ENCODE measurements at places on chromosomes 7 and 10.

DNA sequence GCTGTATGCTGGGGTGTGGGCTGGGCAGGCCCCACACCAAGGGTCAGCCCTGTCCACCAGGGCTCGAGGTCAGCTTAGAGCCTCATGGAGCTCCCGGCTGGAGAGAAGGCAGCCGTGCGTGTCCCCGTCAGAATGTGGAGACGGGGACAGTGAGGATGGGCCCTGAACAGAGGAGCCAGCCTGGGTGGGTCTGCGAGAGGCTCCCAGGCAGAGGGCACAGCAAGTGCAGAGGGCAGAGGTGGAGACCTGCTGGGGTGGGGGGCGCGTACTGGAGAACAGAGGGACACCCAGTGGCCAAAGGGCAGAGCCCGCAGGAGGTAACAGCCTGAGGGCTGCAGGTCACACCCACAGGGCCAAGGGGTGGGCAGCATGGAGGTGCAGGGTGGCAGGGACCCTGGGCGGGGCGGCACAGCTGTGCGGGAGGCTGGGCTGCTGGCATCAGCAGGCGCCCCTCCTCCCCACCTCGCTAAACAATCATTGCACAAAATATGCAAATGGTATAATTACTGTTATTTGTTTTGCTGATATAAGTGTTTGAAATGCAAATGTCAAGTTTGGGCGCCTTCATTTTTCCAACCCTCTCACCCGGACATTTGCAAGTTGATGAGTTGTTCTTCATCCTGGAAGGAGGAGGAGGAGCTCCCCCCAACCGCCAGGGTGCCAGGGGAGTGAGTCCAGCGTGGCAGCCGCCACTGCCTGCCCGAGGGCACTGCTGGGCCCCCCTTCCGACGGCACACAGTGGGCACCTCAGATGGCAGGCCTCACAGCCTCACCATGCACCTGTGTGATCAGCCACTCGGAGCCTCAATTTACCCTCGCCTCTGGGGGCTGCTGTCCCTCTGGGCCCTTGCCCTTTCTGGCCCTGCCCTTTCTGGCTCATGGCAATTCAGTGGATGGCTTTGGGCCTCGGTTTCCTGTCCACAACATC lies 35.0 kb downstream of the ELFN1 start:
- DNase-seq, result no peak

DNA sequence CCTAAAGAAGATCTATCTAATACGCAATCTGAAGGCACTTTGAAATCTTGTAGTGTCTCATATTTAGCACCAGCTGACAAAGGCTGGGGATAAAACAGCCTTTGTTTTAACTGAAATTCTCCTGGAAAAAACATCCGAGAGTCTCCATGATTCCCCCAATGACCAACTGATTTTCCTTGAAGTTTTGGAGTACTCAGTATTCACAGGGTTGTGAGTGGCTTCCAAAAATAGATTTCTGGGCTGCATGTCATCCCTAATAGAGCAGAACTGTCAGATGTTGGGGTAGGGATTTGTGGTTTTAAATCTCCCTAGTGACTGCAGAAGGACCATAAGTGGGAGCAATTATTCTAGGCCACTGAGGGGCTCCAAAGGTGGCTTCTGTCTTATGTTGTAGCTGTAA lies 206.4 kb downstream of the TAX1BP1 start:
- DNase-seq, result no peak

- no peak for DNase-seq
Measured at GRCh38 chr10:95790982-95791381, 35.0 kb downstream of the ENTPD1 start.

DNA sequence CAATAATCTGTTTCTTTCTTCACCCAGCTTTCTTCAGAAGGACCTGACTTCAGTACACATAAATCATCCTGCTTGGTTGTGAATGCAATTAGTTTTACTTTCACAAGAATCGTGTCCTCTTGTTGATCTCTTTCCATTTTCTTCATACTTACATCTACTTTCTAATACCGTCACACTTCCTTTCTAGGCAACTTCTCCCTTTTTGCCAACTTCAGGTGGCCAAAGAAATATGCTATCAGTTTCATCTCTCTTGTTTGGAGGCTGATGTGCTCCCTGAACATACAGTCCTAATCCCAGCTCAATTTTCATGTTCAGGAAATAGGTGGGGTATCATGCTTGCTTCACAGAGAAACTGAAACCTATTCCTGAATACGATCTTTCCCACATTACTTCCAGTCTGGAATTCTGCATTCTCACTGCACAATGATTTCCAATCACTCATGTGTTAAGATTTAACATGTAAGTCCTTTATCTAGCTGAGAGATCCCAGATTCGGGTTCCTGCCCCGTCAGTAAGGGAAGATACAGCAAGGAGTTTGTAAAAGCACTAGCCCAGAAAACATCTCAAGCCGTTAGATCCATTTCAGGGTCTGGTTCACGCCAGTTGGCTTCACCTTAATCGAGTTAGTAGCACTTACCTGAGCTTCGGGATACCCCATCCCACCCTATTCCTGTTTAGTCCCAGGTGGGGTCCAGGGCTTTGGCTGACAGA lies 994 bp downstream of the SLC25A28 start:
- no peak for DNase-seq

DNA sequence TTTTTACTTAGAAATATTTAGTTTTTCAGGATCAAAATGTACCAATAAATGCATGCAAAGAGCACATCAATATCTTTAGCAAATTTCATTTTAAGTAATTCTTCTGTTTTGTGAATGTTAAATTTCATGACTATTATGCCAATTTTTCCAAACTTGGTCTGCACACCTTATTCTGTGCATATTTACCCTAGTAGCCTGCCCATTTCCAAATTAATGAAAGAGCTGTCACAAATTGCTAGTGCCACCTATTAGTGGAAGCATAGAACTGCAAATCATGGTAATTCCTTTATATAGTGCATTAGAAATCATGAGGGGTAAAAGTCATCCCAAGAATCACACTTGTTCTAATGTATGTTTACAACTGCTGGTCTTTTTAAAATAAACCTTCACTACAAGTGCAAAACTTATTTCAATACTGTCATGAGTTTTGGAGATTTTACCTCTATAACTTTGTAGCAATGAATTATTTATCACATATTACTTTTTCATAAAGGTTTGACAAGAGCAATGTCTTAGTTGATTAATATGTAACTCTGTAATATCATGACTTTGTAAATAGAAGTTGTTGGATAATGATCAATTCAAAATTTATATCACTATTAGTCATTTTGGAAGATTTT lies 5.7 kb downstream of the SEMA3A start:
- DNase-seq, result no peak

- DNase-seq, result no peak
Measured at GRCh38 chr7:158988996-158989395, 132.6 kb downstream of the DYNC2I1 start.

GRCh38 chr7:127907110-127908040 lies 123.9 kb downstream of the LRRC4 start:
- DNase-seq, result no peak

- no peak for DNase-seq
Measured at GRCh38 chr10:114087255-114087654, 43.6 kb downstream of the ADRB1 start.

GRCh38 chr7:131057794-131058070 lies 269.9 kb upstream of the MKLN1 start:
- DNase-seq, result no peak

DNA sequence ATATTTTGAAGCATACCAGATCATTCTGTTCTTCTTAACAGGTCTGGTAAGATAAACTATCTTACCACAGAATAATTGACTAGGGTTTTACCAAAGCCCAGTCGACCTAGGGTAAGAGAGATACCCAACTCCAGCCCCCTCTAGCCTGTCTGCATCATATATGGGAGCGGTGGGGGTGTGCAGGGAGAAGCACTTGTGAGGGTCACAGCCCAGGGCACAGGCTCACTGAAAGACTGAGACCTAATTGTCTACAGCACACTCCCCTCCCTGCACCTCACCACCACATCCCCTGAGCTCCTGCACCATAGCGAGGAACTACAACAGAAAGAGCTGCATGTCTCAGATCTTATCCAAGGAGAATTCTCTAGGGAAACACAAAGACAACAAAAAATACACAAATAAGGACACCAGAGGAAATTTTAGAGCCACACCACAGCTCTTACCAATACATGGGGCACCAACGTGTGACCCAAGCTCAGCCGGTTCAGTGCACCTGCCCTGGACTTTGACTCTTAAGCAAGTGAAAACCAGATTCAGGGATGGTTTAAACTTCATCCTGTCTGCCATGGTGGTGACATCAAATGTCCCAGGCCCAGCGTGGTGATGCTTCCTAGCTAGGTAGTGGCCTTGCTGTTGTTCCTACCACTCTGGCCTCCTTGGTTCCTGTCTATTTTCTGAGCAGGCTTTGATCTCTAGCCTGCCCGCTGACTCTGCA lies 150.8 kb downstream of the HERPUD2 start:
- DNase-seq, result no peak

DNA sequence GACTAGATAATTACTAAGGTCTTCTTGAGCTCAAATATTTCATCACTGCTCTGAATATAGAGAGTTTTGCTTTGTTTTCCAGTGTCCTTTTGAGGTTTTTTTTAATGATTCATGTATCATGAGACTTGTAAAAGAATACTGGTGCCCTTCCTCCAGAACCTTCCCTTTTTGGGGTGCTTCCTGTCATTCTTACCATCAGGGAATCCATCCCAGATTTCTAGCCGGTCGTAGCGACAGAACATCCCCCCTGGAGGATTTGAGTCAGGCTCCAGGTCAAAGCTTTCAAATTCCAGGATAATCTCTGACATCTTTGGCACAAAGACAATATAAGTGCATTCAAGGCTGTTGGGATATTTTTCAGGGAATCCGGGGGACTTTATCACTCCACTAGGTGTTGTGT lies 71.0 kb downstream of the NRP1 start:
- DNase-seq, result no peak

- DNase-seq, result no peak
Measured at GRCh38 chr7:31028417-31028992, 23.6 kb upstream of the ADCYAP1R1 start.

GRCh38 chr7:47792521-47793121 lies 155.6 kb downstream of the PKD1L1 start:
- no peak for DNase-seq

DNA sequence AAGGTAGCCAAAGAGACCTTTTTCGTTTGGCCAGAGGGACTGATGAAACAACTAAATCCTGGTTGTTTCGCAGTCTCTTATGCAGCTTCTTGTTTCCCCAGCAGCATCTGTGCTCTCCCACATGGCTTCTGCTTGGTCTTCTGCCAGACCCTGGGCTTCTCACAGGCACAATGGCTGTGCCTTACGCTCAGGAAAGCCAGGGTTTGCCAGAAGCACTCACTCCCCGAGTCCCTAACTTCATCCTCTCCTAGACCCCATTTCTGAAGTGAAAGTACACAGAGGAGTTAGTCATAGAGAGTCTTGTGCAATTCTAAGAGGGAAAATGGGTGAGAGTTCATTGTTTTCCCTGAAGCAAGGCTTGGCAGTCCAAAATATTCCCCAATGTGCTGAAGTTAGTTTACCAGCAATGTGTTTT lies 121.7 kb downstream of the EVX1 start:
- DNase-seq, result no peak

DNA sequence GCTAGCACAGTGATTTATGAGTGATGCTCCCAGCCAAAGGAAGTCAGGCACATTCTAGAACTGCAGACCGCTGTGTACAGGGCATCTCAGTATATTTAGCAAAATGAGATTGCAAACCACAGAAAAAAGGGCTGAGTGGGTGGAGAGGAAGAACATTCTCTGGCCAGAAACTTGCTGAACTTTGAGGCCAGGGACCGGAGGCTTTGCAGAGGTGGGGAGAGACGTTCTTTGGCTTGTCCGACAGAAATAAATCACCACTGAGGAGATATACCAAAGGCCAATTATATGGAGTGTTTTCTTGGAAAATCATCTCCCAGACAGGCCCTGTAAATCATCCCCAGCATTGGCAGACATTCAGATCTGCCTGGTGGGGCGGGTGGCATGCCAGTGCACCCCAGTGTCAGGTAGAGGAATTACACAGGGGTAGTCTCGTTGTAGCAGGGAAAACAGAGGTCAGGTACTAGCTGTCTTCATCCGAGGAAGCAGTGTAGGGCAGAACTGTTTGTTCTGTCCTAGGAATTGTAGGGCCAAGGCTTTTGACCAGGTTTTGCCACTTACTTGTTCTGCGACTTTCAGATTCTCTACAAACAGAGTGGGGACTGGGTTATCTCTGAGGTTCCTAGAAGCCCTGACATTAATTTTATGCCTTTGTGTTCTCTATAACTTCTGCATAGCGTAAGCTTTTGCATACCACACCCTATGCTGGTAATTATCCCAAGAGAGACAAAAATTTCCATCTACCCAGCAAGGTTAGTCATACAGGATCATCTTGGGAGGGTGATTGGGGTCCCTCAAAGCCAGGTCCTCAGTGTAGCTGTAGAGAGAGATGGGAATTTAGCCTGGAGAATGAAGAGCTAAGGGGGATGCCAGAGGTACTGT lies 655.6 kb downstream of the LRMDA start:
- DNase-seq, result no peak

GRCh38 chr7:149866139-149866778 lies 7.5 kb upstream of the ATP6V0E2 start:
- no peak for DNase-seq

- no peak for DNase-seq
Measured at GRCh38 chr10:121187391-121187790, 336.2 kb downstream of the WDR11 start.

DNA sequence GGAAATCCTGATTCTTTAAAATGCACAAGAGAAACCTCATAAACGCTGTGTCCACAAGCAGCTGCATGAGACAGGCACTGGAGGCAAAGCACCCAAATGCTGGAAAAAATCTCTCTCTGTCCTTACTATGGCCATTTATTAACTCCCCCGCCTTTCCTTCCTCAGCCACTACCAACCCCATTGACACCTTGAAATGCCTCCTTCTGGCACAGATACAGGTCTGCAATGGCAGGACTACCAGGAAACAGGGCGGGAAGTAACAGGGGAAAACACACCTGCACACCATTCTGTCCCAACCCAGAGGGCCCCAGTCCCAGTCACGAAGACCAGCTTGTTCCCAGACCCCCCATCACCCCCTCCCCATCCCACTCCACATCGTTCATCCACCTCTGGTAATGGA lies 224.3 kb downstream of the PARD3 start:
- DNase-seq, result no peak

DNA sequence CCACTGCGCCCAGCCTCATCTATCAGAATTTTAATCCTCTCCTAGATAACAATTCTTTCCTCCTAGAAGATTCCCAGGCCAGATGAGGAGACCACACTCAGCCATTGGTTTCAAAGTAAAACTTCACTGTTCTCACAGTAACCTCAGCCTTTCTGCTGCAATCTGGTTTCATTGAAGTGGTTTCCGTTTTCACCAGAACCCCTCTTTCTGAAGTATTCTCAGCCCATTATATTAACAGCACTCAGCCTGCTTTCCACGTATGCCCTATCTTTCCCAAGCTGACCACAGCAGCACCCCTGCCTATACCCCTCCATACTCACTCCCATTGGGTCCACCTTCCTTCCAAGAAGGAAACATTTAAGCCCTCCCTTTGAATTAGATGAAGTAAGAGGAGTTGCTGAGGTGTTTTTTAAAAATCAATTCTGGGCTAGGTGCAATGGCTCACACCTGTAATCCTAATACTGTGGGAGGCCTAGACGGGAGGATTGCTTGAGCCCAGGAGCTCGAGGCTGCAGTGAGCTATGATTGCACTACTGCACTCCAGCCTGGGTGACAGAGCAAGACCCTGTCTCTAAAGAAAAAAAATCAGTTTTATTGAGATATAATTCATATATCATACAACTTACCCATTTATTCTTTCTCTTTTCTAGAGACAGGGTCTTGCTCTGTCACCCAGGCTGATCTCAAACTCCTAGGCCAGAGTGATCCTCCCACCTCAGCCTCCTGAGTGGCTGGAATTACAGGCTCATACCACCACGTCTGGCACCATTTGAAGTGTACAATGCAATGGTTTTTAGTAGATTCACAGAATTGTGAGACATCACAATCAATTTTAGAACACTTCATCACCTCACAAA lies 11.3 kb downstream of the PLAU start:
- no peak for DNase-seq

- peak; percentile 1 for DNase-seq
Measured at GRCh38 chr7:34430456-34430855, 227.6 kb upstream of the NPSR1 start.

Data from GM12891 (cell line).